ENCODE measurements at places on chromosomes 4 and X.

DNA sequence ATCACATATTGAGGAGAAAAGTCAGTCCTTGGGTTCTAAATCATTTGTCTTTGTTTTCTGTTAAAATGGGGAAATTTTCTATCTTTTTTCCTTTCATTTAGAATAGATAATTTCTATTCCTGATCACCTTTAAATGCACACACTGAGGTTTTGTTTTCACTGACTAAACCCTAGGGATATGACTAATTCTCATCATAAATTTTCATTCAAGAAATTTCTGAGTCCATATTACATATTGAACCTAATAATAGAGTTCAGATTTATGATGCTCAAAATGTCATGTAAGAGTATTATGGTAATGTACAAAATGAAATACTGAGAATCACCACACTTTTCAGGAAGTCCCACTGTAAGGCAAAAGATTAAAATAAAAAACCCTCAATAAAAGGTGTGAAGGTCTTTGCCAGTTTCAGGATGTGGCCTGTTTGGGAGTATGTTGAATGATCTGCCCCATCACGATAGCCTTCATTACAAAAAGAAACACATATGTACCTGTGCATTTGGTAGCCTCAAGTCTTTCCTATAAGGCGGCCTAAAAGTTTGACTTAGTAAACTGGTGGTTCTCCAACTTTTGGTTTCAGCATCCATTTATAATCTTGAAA, 49.4 kb downstream of the LEF1 start:
- DNase-seq: no peak

- no peak for DNase-seq
These were observed 140.3 kb downstream of the FRYL start for GRCh38 chr4:48639807-48640206.

DNA sequence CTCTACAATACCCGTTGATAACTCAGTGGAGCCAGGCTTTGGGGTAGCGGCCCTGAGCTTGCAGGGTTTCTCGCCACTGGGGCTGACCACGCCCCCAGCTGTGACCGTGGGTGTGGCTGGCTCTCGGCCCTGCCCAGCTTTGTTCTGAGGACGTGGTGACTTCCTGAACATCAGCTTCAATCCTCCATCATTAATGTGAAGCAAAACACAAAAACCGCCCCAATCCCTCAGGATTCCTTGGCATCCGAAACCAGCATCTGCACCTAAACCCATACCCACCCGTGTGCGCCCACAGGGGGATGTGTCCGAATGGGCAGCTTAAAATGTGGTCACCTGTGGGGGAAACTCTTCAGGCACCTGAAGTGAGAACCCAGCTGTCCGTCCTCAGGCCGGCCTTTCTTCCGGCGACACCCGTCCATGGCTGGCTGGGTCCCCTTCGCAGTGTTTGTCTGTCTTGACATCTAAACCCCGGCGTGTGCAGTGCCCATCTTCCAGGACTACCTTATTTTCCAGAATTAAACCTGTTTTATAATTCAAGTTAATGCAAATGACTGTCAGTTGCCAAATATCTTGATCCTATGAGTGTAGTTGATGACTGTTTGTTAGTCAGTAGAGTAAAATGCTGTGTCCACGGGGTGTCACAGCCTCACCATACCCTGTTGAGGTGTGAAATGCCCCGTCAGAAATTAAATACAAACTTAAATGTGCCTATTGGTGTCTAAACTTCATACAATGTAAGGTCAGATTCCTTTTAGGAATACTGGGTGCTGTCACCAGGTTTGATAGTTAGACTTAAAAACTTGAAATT, 27.3 kb downstream of the NELFA start:
- DNase-seq: no peak

- no peak for DNase-seq
These were observed 13.7 kb upstream of the AMMECR1 start for GRCh38 chrX:110331444-110332030.

- DNase-seq: no peak
These were observed 246.5 kb downstream of the PPP1R2C start for GRCh38 chrX:42531441-42531840.

- DNase-seq: no peak
These were observed 6.9 kb downstream of the PJA1 start for GRCh38 chrX:69158166-69158980.

DNA sequence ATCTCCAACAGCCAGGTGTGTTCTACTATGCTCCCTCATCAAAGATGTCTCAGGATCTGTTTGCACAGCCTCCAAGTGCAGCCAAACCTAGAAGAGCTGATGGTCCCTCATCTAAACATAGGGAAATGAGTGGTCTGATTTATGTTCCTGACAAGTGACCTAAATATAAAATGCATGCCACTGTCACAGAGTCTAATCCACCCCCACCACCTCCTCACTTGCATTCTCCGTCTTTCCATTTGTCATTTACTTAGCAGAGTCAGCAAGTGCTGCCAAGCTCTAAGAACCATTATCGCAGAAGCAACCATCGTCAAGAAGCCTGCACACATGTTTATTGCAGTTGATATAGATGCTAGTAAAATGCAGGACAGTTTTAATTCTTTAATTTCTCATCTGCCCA, 33.1 kb upstream of the VCX3A start:
- DNase-seq: no peak

DNA sequence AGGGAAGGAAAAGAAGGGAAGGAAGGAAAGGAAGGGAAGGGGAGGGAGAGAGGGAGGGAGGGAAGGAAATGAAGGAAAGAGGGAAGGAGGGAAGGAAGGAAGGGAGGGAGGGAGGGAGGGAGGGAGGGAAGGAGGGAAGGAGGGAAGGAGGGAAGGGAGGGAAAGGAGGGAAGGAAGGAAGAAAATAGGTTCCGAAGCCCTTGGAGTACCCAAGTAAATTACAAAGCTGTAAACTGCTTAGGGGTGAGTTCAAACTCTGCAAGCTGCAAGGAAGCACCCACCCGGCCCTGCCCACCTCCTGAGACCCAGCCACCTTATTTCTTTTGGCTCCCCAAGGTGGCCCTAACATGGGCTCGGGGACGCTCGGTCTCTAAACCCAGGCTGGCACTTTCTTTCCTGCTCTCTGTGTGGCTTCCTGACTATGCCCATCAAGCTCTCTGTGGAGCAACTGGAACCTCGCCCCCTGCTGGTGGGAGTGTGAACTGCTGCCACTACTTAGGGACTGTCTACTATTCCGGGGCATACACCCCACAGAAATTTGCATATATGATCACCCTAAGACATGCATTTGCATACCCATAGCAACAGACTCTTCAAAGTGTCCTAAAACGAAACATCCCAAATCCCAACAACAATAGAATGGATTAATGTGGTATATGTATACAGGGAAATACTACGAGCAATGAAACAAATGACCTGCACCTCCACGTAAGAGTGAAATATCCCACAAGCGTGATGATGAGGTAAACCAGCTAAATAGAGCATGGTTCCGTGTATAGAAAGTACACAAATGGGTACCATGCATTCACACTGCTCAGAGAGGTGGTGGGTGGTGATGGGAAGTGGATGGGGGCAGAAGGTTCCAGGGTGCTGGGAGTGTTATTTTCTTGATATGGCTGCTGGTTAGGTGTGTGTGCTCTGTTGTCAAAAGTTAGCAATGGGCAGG, 151.7 kb upstream of the TBL1X start:
- peak; percentile 27 for DNase-seq

DNA sequence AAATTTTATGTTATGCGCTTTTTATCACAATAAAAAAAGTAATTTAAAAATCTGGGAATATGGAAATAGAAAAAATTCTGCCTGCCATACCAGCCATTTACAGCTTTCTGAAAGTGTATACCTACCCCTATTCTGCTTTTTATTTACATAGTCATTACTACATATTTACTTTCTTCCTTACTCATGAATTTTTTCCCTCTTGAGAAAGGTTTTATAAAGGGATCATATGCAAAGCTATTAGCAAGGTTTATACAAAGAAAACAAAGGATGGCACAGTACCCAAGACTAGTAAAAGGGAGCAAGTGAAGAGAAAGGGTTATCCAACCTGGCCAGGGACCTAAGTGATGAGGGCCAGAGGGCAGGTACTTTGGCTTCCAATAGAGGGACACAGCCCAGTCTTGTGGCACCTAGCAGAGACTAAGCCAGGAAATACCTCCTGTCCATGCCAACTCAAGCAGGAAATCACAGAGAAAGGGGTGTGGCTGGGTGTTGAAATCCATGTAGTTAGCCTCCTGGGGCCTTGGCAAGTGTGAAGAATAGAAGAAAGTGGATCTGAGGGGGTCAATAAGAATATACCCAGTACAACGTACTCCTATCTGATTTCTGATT, 207.3 kb upstream of the VEGFC start:
- no peak for DNase-seq

DNA sequence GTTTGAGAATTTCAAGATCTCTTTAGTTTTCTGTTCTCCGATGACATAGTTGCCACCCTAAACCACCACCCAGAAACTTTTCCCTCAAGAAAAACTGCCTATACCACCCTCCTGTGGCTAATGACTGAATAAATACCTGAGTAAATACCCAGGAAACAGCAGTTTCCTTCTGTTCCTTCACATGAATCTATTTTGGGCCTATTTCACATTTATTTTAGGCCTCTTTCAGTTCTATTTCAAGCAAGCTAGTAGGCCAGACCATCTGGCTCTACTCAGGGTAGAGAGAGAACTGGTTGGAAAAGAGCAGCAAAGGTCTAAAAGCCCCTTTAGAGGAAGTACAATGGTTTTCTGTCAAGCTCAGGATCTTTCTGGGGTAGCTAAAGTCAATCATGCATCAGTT, 23.4 kb downstream of the ARHGEF9 start:
- DNase-seq: no peak

DNA sequence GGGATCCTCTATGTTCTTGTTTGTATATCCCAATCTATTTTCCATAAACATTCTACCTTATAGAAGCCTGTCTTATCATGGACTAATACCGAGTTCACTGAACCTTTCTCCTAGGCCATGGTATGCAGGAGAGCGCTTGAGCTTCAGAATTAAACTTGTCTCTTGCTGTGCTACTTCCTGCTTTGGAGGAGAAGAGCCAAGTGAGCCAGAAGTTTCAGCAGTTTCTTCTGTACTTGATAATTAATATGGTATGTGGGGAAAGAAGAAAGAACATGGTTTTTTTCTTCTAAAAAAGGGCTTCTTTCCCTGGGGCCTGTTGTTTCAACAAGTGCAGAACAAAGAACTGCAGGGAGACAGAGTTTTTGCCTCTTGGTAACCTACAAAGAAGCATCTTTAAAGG, 172.8 kb downstream of the ATG4A start:
- no peak for DNase-seq

- DNase-seq: no peak
These were observed 1208.3 kb downstream of the ADGRL3 start for GRCh38 chr4:62408454-62408853.

- DNase-seq: no peak
These were observed 1.9 kb downstream of the TMEM164 start for GRCh38 chrX:110004731-110005369.

GRCh38 chr4:121675715-121676114, 21.1 kb downstream of the ANXA5 start:
- DNase-seq: no peak

- DNase-seq: peak; percentile 73
These were observed 39.2 kb upstream of the ASMTL start for GRCh38 chrX:1491851-1492349.

GRCh38 chr4:17721496-17722355, 59.7 kb downstream of the FAM184B start:
- no peak for DNase-seq

DNA sequence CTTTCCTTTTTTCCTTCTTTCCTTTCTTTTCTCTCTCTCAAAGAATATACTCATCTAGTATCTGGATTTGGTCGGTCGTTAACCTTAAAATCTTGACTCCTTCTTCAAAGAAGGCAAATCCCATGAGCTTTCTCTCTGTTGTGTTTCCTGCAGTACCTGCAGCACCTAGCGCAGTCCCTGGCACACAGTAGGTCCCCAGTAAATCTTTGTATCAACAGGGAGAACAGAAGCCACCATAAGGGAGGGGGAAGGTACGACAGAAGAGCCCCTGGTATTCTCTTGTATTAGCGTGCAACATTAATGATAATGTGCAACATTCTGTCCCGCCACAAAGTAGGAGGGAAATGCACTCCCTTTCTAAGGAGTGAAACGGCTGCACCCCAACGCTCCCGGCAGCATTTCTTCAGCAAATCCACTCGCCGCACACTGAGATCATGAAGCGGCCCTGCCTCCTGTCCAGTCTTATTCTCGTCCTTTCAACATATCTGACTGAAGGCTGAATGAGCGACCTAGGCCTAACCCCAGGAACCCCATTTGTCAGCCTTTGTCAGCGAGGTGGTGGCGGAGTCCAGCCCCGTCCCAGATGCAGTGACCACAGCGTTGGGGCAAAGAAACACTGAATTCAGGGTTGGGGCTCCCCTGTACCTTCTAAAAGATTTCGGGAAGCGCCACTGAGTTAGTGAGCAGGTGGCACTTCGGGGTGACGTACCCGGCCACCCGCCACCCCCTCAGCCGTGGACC, 133.7 kb downstream of the AMELX start:
- DNase-seq: no peak

GRCh38 chr4:13766761-13767540, 139.4 kb upstream of the BOD1L1 start:
- DNase-seq: no peak

GRCh38 chrX:103396186-103396585, 19.8 kb downstream of the BEX3 start:
- DNase-seq: no peak

DNA sequence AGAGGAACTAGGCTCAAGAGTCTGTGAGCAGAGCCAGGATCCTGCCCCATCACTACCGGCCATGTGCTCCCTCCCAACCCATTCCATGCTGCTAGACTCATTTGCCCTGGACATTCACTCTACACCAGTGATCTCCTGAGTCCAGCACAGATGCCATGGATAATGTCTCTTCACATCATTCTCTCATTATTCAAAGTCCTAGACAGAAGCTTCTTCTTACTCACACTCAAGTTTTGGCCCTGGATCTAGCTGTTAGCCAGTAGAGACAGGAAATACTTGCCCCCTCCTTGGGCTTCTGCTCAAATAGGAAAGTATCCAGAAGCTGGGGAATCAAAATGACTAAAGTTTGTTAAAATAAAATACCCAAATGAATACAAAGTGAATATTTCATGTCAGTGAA, 266.8 kb upstream of the LDB2 start:
- DNase-seq: no peak

DNA sequence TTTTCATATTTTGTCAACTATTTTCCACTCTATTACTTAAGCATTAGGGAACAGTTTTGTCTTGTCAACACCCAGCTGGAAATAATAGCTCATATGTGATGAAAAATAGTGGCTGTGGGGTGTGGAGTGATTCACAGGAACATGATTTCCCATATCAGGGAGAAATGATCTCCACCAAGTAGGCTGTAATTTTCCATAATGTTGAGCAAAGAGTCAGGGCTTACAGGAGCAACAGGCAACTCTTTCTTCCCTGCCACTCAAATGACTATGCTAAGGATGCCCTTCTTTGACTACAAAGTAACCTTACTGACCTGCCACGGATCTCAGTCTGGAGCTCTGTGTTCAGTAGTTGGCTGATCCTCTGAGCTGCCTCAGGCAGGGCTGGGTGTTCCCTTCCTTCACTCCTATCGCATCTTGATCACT, 90.0 kb upstream of the GATB start:
- DNase-seq: no peak

DNA sequence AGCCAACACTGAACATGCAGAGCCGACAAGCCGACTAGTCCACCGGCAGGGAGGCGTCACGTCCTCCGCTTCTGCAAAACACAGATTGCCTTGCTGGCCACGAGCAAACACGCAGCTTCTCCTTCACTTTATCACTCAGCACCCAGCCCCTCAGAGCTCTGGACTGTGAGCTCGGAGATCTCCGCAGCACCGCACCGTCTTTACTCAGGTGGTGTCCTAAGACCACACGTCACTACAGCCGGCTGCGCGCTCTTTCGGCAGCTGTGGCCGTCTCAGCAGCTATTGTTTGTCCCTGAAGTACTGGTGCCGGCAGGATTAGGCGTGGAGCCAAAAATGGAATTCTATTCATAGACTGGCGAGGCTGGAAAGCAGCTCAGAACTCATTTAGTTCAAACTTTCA, 72.0 kb downstream of the FAT1 start:
- no peak for DNase-seq
